Myocyte (in vitro differentiated cells): ENCODE measurements at places on chromosomes 1 and 21.

- DNase-seq: peak; percentile 86
These were observed 60.7 kb downstream of the CASZ1 start for GRCh38 chr1:10735563-10736305.

GRCh38 chr1:165862448-165862847, 35.0 kb downstream of the UCK2 start:
- DNase-seq: peak; percentile 31

DNA sequence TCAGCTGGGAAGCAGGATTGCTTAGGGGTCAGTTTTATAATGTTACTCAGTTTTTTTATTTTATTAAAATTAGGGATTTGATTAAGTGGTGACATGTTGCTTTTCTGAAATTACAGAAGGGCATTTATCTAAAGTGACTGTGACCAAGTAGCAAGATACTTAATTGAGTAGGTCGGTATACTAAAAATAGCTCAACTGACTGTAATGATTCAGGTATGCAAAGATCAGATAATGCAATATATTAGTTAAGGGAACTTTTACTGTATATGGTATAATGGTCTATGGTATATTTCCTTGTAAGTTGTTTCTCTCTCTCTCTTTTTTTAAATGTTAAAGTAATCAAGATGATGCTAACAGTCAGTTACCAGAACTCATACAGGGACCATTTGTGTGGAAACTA, 26.2 kb downstream of the RLF start:
- DNase-seq: peak; percentile 40

- DNase-seq: no peak
These were observed 6.3 kb upstream of the PRKCZ start for GRCh38 chr1:2043886-2044285.

GRCh38 chr1:21904704-21905520, 32.2 kb downstream of the HSPG2 start:
- peak; percentile 93 for DNase-seq

- no peak for DNase-seq
These were observed 6.6 kb downstream of the CLIC4 start for GRCh38 chr1:24751833-24752232.

DNA sequence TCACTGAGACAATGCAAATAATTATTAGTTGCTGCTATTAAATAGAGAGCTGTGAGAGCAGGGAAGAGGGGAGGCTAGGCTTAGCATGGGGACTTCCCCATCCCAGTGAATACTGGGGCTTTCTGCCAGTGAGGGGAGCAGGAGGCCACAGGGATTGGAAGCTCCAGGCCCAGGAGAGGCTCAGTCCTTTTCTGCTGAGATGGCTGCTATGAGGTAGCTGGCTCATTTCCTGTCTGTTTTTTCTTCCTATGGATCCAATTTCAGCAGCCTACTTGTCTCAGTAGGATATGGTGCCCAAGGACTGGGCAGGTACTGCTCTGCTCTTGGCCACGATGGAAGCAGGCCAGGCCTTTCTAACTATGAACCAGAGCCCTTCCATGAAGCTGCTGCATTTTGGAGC, 10.0 kb downstream of the STMN1 start:
- DNase-seq: no peak

DNA sequence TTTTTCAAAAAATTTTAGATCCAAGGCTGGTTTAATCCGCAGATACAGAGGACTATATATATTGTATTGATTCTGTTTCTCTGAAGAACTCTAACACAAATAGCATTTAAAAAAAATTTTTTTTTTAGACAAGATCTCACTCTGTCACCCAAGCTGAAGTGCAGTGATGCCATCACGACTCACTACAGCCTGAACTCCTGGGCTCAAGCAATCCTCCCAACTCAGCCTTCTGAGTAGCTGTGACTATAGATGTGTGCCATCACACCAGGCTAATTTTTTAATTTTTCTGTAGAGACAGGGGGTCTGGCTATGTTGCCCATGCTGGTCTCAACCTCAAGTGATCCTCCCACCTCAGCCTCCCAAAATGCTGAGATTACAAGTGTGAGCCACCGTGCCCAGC, 3.0 kb downstream of the ANKRD45 start:
- DNase-seq: no peak

- DNase-seq: peak; percentile 59
These were observed 2.2 kb downstream of the SPATA6 start for GRCh38 chr1:48469616-48470480.

DNA sequence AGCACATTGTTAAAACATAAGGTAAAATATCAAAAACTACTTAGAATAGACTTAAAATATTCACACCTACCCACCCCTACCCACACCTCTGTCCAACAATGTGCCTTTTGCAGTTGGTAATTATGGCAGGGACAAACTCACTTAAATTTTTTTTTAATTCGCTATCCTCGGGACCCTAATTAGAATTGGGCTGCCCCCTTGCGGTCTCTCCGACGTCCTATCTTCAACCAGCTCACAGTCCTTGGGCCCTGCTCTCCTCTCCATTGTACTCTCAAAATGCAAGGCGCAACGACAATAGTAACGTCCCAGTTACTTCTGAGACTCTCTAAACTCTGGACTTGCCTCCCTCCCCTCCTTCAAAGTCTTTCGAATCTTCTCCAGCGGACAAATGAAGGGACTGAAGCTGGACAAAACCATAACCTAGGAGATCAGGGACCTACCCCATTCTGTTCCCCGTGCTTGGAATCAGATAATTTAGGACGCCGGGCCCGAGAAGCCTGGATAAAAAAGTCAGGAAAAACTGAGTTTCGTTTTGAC, 1.1 kb upstream of the CIART start:
- peak; percentile 85 for DNase-seq

DNA sequence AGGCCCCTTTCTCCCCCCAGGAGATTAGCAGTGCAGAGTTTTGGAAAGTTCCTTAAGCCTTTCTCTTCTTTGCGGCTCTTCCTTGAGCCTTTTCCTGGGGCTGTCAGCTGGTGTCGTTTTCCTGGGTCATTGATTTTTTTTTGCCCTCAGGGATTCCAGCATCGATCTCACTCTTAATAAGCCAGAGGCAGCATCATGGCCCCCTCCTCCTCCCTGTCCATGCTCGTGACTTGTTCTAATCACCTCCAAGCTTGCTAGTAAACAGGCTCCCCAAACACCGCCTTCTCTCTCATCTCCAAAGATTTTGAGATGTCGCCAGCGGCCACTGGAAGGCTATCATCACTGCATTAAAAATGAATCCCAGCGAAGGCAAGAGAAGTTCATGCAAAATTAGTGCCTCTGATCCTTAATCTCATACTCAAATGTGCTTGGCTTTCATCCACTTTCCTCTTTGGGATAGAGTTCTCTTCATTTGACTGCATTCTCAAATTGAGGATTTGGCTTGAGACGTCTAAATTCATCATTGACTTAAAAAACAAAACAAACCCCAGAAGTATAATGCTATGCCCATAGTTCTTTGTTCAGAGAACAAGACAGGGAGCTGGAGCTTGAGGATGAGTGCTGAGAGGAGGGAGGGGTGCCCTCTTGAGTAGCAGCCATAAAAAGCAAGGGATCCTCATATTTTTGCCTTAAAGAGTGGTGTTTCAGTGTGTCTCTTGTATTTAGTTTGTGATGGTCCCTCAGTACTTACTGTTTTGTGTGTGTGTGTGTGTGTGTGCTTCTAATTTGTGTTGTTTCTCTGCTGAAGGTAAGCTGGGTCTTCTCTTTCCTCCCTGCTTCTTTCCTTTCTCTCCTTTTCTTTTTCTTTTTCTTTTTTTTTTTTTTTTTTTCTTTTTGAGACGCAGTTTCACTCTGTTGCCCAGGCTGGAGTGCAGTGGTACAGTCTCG, 3.2 kb downstream of the EVA1C start:
- no peak for DNase-seq

DNA sequence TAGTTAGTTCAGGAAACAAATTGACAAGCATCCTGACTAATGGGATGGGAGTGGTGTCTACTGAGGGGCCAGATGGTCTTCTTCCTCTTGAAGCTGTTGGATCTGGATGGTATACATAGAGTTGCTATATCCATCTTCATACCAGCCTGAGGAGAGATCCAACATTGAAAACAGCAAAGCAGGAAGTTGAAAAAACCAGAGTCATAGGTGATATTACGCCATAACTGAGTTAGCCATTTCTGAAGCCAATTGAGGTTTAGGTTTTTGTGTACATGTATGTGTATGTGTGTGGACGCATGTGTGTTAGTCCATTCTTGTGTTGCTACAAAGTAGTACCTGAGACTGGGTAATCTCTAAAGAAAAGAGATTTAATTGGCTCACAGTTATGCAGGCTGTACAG, 2.3 kb upstream of the TSPAN2 start:
- no peak for DNase-seq

DNA sequence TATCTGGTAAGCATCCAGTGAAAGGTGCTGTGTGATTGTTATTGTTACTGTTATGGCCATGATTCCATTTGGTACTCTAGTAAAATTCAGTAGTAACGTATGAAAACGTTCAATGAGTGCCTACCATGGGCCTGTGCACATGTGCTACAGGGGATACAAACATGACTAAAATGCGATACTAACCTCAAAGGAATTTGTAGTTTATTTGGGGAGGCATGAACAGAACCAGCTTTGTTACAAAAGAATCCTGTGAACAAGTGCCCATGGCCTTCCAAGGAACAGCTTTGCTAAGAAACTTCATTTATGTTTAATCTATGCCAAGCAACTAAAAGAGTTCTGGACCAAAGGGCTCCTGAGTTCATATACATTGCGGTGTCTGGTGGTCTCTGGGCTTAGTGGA, 28.7 kb downstream of the PTGFR start:
- peak; percentile 38 for DNase-seq

DNA sequence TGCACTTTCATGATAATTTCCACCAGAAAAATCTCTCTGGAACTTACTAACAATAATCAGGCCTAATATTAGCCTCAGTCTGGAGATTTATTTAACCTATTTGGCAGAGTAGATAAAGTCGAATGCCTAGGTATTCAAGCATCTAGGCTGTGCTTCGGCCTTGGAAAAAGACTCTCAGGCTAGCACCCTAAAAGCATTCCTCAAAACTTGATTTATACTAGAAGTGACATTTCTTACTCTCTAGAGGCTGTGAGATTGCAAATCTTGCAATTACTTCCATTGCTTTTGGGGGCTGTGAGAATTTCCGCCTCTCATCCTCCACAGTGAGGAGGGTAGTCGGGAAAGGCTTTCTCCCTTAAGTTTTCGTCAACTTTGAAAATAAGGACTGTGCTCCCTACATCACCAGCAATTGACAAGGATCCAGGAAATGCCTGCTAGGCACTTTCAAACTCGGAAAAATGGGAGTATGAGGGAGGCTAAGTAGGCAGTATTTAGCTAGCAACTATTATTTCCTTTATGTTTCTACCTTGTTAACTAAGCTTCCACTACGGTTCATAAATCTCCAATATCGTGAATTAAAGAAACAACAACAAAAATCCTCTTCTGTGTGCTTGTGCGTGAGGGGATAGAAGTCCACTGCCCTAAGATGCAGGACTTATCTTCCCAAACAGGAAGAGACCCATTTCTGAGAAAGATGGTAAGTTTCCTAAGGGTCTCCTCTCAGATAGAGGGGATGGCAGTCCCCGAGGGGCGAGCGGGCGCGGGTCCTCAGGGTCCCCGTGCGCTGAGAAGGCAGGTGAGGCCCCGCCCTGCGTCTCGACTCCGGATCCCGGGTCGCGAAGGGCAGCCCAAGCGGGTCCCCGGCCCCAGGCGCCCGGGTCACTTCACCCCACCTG, 1.1 kb upstream of the LMO4 start:
- DNase-seq: no peak

GRCh38 chr1:148383966-148384365, 99.1 kb downstream of the PPIAL4G start:
- no peak for DNase-seq

DNA sequence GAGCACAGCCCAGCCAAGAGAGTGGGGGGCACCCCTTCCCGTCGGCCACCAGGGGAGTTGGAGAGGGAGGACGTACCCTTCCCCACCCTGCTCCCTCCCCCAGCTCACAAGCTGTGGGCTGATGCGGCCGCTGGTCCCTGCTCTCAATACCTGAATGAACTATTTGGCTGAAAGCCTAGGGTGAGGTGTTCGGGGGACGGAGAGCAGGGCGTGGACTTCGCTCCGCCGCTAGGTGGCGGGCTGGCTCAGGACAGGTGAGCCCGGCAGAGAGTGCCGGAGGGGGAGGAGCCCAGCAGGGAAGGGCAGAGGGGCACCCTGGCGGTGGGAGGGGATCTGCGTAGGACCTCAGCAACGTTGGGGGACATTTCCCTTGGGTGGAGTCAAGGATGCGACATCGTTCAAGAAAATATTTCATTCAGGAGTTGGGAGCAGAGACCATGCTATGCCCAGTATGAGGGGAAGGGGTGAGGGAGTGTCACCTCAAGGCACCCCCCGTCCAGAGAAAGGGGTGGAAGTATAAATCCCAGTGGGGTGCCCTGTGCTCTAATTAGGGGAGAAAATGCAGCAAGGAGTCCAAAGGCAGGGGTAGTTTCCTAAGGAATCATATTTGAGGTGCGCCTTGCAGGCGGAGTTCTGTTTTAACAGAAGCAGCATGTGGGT, 12.0 kb upstream of the RHBG start:
- DNase-seq: peak; percentile 9

GRCh38 chr21:35502821-35503220, 453.7 kb upstream of the RUNX1 start:
- no peak for DNase-seq

- no peak for DNase-seq
These were observed 11.1 kb upstream of the TRIM63 start for GRCh38 chr1:26078286-26079177.

GRCh38 chr1:100090471-100090870, 42.3 kb downstream of the SASS6 start:
- no peak for DNase-seq

DNA sequence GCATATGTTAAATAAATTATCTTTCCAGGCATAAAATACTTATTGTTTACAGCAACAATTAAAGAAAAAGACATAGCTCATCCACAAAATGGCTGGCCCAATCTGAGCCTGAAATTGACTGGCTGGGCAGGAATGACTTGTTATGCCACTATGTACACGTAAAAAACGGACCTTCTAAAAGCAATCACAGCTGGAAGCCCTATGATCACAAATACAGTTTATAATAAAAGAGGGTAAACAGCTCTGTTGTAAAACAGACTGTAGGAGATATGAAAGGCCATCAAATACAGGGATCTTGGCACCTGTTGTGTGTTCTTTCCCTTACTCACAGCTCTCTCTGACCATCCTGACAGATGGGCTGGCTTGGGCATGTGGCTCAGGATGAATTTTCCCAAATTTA, 70.5 kb upstream of the DMRTA2 start:
- DNase-seq: peak; percentile 45

DNA sequence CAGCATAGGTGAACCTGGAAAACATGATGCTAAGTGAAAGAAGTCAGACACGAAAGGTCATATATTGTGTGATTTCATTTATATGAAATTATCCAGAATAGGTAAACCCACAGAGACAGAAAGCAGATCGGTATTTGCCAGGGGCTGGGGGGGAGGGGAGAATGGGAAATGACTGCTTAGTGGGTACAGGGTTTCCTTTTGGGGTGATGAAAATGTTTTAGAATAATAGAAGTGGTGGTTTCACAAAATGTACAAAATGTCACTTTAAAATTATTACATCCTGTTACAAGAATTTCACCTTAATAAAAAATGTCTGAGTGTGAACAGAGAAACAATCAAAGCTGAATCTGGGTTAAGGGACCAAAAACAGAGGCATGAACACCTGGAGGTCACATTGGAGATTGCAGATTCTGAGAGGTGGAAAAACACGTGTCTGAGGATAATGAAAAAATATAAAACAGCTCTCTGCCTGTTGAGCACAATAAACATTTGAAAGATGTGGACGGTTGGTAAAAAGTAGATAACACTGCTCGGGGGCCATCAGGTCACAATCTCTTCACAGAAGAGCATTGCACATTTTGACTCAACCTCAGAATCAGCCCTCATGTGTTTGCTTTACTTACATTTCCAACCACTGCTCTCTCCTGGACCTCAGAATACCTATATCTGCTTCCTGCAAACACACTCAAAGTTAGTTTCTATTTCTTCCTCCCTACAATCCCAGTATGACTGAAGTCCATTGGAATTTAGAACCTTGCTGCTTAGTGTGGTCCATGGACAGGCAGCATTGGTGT, 3.2 kb downstream of the SLAMF6 start:
- no peak for DNase-seq
